Astrocyte (in vitro differentiated cells and primary cell): ENCODE measurements at places on chromosomes 2 and 18. TPM values are rescaled to one million over a fixed set of nuclear protein-coding genes. Genes with fewer than 3 reads are reported as not detected.

APOB gene
- 0.05 and 0.07 TPM in 2 replicates for total RNA-seq

GRCh38 chr18:52824126-52824525 is 484.1 kb downstream of the DCC start:
- no peak for DNase-seq

DNA sequence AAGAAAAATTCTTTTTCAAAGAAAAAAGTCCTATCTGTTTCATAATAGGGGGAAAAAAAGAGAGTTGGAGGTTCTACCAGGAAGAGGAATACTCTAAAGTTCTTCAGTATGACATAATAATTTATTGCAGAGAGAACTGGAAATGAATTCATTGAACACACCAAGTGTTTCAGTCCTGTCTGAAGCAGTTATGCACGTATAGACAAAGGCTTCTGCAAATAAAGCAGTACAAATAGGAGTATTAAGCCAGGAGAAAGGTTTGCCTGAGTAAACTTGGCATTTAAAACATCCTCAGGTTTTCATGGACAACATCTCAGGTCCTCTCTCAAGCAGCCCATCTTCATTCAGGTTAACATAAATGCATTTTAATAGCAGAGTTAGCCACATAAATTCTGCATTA is 141.6 kb downstream of the CCDC148 start:
- no peak for DNase-seq

DNA sequence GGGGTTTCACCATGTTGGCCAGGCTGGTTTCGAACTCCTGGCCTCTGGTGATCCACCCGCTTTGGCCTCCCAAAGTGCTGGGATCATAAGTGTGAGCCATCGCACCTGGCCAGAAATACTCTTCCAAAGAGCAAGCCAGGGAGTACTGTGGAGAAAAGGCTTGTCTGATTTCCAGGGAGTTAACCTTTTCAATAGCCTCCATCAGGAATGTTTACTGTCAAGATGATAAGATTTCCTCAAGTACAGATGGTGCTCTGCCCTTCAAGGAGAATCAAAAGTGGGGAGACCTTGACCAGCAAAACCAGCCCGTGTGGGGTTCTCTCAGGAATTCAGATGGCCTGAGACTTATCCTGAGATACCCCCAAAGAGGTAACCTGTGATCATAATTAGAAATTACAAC is 237.2 kb downstream of the PRKCE start:
- no peak for DNase-seq
